Stimulated activated CD4-positive, alpha-beta T cell treated with anti-CD3 and anti-CD28 coated beads, Interleukin-2, amount 100 ng/mL, for 48 hours (primary cell): ENCODE measurements at places on chromosomes 7 and 10.

DNA sequence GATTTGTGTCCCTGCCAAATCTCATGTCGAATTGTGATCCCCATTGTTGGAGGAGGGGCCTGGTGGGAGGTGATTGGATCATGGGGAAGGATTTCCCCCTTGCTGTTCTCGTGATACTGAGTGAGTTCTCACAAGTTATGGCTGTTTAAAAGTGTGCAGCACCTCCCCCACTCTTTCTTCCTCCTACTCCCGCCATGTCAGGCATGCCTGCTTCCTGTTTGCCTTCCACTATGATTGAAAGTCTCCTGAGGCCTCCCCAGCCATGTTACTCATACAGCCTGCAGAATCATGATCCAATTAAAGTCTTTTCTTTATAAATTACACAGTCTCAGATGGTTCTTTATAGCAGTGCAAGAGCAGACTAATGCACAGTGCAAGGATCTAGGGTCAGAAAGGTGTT lies 75.4 kb downstream of the CALD1 start:
- DNase-seq, result no peak

DNA sequence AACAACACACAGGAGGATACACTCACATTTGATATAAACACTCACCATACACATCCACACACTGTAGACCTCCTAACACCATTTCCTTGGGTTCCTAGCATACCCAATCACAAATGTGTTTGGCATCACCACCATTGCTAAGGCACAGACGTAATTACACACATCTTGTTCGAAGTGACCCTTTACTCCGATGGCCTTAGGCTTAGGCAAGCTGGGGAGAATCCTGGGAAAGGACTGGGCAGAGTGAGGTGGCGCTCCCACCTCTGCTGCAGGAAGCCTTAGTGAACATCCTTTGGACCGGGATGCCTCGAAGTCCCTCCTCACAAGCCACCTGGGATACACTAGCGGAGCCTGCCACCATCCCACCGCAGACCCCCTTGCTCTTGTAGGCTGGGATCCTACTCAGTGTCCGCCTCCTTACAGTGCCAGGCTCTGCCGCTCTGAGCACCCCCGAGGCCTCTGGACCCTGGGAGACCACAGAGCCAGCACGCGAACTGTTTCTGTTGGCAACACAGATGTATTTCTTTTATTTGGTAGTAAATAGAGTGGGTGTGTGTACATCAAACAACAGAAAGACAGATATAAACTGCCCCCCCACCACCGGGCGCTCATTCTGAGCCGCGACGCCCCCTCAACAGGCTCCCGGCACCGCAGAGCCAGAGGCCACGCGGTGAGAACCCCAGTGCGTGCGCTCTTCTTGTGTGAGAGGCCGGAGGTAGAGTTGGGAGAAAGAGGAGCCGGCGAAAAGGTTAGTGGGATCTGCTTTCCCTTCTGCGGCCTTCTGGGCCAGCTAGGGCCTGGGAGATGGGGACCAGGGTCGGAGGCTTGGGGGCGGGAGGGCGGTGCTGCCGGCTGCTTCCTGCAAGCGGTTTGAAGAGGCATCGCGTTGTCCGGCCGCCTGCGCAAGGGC lies 5.9 kb upstream of the HMX2 start:
- DNase-seq, result no peak

DNA sequence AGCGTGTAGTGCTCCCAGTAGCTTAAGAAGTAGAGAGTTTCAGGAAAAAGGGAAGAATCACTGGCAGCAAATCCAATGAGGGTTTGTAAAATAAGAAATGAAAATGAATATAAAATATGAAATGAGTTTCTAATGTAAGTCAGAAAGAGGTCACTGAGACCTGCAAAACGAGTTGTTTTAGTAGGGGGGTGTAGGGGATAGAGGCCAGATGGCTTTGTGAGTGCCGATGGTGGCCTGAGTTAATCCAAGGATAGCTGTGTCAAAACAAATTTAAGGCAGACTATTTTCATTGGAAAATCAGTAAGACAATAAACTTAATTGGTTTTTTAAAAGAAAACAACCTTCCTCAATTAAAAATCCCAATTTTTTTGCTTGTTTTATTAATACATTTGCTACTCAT lies 745 bp upstream of the ASB15 start:
- DNase-seq, result no peak

DNA sequence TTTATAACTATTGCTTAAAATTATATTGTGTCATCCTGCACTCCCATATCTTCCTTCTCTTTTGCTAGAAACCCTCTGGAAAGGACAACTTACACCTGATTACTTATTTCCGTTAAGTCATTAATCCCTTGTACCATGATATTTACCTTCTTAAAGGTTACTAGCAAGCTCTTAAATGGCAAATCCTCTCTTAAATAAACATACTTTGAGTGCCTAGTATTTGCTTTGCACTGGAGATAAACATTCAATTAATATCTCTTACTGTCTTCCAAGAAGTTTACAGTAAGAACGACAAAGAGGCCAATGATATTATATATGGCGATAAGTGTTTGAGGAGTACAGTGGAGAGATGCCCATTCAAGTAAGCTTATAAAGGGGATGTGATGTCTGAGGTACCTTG lies 278.3 kb downstream of the HGF start:
- DNase-seq, result no peak

DNA sequence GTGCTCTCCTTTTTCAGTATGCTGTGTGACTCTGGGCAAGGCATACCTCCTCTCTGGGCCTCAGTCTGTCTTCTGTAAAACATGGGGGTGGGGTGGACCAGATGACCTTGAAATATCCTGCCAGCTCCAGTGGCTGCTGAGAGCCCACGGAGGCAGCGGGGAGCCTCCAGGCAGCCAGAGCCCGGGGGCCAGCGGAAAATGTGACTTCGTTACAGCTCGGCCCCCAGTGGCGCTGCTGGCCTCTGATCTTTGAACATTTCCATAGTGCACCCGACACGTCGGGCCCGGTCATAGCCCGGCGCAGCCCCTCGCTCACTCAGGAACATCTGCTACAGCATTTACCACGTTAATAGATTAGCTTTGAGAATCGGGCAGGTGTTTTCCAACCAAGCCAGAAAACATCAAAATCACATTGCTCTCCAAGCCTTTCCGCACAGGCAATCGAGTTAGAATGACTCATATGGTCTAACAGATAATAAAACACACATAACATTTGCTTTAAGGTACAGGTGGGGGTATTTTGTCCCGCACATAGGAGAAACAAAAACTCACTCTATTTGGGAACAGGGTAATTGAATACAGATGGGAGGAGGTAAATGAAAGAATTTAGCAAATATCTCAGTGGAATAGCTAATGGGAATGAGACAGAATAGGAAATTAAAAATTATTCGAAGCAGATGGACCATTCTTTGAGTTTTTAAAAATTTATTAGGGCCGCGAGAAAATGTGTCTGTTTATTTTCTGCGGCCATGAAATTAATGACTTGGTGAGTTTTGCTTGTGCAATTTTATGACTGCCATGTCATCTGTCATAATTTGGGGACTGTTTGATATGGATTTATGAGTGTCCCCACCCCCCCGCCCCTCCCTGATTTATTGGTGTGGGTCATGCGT lies 26.3 kb upstream of the COMTD1 start:
- DNase-seq, result no peak

DNA sequence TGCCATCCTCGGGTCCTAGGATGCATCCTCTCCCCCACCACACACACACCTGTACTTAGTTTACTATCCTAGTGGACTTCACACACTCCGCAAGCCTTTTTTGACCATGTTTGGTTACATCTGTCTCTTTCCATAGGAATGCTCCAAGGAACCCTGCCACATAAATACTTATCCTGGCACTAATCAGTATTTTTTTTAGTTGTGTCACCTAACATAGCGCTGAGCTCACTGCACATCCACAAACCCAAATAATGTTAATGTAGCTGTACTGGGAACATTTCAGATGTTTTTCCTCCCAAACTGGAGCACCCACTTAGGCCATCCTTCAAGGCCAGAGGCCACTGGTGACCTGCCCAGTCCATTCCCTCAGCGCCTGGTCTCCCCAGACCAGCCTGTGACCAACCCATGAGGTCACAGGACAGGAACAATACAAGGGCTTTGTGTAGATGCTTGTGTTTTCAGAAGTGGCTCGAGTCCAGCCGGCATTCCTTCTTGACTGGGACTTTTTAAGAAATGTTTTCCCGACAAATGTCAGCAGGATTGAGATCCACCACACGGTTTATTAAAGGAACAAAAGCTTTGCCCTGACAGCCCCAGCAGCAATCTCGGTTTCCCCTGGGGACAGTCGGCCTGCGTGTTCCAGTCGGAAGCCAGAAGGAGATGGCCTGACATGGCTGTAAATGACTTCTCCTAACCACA lies 181.4 kb downstream of the JCAD start:
- no peak for DNase-seq

GRCh38 chr7:158824028-158824427 lies 5.3 kb downstream of the ESYT2 start:
- no peak for DNase-seq

DNA sequence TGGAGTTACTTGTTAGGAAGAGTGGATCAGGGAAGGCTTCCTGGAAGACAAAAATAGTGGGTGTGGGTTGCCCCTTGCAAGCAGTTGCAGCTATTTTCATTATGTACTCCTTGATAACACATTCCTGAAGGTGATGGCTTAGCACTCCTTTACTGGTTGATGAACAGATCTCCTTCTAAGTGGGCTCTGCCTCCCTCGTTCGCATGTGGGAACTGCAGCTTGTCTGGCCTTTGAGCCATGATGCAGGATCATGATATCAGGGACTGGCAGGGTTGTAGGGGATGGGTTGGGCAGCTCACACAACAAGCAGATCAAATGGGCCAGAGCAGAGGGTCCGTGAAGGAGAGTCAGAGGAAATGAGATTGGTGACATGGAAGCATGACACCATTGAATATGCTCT lies 28.8 kb upstream of the LRRC4 start:
- DNase-seq, result no peak

DNA sequence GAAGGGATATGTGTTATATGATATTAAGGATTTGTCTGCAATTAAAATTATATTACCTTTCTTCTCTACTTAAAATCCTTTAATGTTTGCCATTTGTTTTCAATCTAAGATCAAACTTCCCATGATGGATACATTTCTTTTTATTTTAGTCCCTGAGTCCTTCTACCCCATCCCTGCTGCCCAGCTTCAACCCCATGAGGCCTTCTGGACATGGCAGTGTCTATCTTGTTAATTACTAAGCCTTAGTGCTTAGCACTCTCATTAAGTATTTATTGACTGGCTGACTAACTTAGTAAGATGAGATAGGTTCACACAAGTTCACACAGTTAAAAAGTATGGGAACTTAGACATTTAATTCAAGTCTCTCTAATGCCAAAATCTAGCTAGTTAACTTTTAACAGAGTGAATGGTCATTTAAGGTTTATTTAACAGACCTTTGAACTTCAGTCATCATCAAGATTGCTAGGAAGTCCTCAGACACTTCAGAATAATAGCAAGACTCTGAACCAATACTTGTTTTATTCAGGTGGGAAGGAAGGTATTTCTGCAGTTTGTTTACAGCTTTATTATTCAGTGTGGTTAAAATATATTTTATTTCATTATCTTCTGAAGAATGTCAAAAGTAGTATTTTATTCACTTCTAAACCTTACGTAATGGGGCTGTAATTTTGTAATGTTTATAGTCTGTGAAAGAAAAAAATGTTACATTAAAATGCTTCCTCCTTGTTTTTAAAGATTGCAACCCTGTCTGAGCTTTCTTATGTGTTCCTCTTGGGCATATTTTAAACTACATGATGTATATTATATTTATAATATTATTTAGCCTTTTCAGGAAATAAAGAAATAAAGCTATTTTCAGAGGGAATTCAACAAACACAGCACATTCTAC lies 848.9 kb downstream of the REEP3 start:
- no peak for DNase-seq

DNA sequence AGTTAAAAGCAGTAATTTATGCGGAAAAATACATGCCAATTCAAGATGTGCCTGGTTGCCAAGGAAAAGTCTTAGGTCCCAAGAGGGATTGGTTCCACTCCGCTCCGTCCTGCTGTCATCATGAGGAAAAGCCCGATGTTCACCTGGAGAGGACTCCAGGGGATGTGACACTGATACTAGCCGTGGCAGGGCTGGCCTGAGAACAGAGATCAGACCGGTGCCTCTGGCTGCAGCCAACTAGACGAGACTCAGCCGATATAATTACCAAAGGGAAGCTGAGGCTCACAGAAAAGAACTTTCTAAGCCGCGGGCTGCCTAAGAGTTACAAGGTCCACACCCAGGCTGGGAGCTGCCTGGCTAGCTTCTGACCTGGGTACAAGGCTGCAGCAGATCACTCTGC lies 81.3 kb upstream of the UNC5B start:
- DNase-seq, result no peak

DNA sequence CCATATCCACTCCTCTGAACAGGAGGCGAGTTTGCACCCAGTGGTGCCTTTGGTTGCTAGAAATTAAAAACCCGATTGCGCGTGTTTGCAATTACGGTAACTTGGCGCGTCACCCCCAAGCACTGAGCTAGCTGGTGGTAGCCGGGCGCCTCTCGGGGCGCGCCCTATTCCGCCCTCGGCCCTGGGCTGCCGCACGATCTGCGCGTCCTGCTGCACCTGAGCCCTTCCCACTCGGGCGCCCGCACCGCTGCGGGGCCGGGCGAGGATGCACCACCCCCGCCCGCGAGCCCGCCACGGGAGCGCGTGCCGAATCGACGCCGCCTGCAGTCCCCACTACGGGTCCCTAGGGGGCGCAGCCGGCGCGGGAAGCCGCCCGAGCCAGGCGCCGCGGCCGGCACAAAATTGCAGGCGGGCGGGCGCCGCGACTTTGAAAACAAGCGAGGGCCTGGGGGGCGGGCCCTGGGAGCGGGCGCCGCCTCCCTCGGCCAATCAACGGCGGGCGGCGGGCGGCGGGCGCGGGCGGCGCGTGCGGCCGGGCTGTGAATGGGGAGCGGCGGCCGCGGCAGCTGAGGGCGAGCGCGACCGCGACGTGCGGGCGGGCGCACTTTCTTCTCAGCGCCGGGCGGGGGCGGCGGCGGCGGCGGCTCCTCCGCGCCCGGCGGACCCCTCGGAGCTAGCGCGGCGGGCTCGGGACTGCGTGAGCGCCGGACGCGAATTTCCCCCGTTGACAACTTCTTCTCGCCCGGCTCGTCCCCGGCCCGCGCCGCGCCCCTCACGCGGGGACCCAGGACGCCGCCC lies at the start of gene SDK1:
Gene SDK1, plus strand, starts transcription at position 602 of the 798 bp plus-strand sequence. CDS start 335 bp downstream, outside the sequence.
- DNase-seq, result peak; percentile 96

DNA sequence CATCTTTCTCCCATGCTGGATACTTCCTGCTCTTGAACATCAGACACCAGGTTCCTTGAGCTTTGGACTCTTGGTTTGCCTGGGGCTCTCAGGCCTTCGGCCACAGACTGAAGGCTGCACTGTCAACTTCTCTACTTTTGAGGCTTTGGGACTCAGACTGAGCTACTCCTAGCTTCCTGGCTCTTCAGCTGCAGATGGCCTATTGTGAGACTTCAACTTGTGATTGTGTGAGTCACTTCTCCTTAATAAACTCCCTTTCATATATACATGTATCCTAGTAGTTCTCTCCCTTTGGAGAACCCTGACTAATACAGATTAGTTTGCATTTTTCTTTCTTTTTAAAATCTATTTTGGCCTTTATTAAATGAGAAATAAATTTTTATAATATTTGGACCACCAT lies 276.2 kb upstream of the SEMA3C start:
- no peak for DNase-seq
